ENCODE measurements at places on chromosomes 6 and 20. TPM values are rescaled to one million over a fixed set of nuclear protein-coding genes. Genes with fewer than 3 reads are reported as not detected.

GRCh38 chr20:63101781-63102720 lies 95.3 kb upstream of the BHLHE23 start:
- peak overlapping the region; percentile 61 for H3K4me3 ChIP-seq
- H3K27ac ChIP-seq = peak overlapping the region; percentile 58
- peaks cover 27% of the 10 kb centered on the region for H3K27me3 ChIP-seq
- no peaks in the 10 kb centered on the region for H3K36me3 ChIP-seq

GRCh38 chr6:135087803-135088202 lies 33.2 kb upstream of the HBS1L start:
- H3K4me3 ChIP-seq = no peak overlapping the region
- H3K4me1 ChIP-seq = peaks cover 16% of the 10 kb centered on the region
- no peak for DNase-seq

- H3K27ac ChIP-seq = no peak overlapping the region
- no peaks in the 10 kb centered on the region for H3K4me1 ChIP-seq
- no peak for DNase-seq
- peaks cover 14% of the 10 kb centered on the region for H3K27me3 ChIP-seq
Measured at GRCh38 chr6:34151321-34152041, 5.6 kb upstream of the GRM4 start.

GRCh38 chr6:100376103-100376502 lies 88.6 kb downstream of the SIM1 start:
- no peak for DNase-seq
- H3K36me3 ChIP-seq = no peaks in the 10 kb centered on the region
- no peak overlapping the region for H3K4me3 ChIP-seq
- H3K27ac ChIP-seq = no peak overlapping the region
- H3K27me3 ChIP-seq = no peaks in the 10 kb centered on the region

DNA sequence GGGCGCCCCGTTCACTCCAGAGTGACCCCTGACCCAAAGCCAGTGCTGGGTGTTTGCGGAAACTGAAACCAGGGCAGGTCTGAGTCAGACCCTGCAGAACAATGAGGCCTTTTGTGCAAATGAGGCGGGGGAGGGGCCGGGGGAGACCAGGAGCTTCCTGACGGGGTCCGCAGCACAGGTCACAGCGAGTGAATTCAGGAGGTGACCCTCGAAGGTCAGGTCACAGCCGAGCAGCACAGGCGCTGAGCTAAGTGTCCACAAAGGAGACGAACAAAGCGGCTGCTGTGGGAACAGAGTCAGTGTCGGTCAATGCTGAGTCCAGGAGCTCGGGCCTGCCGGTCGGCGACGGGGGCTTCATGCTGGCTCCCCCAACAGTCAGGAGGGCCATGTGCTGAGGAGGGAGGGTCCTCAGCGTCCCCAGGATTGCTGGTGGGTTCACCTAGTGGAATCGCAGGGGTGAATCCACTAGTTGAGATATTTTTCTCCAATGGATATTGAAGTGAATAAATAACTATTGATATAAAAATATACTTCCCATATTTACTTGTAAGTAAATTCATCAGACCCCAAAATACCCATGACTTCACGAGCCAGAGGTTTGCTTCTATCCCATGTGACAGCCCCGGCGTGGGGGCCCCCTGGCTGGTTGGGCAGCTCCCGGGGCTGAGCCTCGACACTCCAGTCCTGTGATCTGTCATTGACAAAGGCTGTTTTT lies 188.4 kb upstream of the SULF2 start:
- H3K27ac ChIP-seq = peak overlapping the region; percentile 85
- H3K4me3 ChIP-seq = no peak overlapping the region
- no peaks in the 10 kb centered on the region for H3K36me3 ChIP-seq
- peaks cover 5% of the 10 kb centered on the region for H3K4me1 ChIP-seq
- peaks cover 8% of the 10 kb centered on the region for H3K27me3 ChIP-seq

DNA sequence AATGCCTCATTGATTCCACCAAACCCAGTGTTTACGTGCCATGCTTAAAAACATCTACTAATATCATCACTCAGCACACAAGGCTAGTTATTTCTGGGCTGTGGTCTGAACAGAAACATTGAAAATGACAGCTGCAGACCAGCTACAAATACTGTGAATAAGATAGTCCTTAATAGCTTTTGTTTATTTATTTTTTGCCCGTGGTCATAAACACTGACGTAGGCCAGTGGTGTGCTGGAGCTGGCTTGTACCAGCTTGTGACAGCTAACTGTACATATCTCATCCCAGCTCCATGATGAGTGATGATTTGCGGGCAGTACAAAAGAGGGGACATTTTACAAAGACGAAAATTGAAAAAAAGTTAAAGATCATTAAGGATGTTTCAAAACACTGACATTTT lies 1057.0 kb downstream of the EPHA7 start:
- H3K4me1 ChIP-seq = no peaks in the 10 kb centered on the region
- no peak overlapping the region for H3K27ac ChIP-seq
- H3K4me3 ChIP-seq = no peak overlapping the region

The RAET1E gene
- not detected for polyA plus RNA-seq

The MDFI gene
- polyA plus RNA-seq = 0.76 TPM
